ENCODE measurements at places on chromosomes 6 and 20.
A peak's percentile ranks its signal among the peaks of the same experiment; 100 is the strongest.

- no peak for DNase-seq
Measured at GRCh38 chr20:45836841-45837240, 3.2 kb downstream of the SNX21 start.

GRCh38 chr20:42098418-42098817 lies 480.2 kb upstream of the CHD6 start:
- DNase-seq: no peak

DNA sequence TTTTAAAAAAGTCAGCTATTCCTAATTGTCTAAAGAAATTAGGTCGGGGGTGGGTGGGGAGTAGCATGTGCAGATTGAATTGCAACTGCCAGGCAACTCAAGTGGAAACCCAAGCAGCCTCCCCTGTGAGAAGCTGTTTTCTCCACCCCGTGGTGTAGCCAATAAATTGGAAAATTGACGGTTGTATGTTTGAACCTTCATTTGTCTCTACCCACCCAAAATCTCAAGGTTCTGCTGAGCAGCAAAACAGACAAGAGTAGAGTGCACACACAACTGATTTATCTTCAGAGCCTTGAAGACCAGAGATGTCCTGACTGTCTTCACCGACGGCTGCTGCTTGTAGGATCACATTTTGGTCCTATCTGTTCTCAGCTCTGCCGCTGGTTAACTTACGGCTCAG lies 88.5 kb downstream of the DTD1 start:
- no peak for DNase-seq

DNA sequence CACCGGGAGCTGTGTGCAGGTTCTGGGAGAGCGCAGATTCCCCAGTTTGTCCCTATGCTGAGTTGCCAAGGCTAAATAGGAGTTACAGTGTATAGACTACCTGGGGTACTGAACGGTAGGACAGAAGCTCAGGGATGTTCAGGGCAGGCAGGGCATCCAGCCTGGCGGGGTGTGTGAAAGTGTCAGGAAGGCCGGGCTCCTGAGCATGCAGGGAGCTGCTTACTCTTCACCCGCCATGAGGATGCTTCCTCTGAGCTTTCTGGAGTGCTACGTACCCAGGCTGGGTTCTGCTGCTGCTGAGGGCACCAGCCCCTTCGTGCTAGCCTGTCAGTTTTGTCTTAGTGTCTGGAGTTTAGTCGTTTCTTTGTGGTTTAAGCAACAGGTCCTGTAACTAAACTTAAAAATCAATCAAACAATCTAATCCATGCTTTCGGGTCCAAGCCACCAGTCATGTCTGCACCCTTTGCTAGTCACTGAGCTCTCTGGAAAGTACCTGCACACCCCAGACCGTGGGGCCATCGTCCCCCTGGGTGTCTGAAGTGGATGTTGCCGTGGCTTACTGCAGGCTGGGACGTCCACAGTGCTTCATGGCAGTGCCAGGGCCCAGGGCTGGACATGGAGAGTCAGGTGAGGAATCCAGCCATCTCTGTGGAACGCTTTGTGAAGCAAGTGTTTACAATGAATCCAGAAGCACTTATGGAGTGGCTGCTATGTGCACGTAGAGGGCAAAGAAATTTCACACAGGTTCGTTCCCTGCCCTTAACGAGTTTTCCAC lies 220.3 kb upstream of the SNX9 start:
- DNase-seq: no peak

GRCh38 chr6:12296255-12296573 lies 6.1 kb downstream of the EDN1 start:
- DNase-seq: no peak

DNA sequence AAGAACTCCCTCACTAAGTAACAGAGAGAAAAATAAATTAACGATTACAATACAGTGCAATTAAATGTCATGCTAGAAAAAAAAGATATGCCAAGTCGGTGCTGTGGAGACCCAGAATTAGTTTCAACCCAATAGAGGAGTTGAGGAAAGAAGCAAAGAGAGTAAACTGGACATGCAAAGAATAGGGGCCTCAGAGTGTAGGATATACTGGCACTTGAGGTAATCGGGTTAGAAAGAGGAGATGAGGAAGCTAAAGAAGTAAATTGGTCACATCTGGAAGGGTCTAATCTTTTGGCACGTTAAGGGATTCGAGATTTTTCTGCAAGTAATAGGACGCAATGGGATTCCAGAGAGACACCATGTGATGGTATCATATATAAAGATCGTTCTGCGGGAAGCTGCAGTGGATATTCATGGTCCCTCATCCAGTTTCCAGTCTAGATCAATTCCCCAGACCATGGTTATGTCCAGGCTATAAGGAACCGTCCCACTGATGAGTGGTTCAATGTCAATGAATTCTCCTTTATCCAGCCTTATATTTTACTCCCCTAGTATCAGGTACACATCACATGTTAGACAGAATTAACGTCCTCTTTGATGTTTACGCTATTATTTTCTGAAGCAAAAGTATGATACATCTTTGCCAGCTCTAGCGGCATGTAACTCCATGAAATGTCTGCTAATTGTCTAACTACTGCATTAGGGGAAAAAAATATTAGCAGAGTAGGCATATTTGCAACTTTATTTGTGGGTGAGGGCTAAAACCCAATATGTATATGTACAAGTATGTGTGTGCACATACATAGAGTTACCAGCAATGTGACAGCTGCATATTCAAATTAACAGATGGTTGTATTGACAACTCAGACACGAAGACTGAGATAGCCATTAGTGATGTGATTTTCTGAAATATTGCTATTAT lies 1.1 kb upstream of the TBC1D32 start:
- DNase-seq: no peak

DNA sequence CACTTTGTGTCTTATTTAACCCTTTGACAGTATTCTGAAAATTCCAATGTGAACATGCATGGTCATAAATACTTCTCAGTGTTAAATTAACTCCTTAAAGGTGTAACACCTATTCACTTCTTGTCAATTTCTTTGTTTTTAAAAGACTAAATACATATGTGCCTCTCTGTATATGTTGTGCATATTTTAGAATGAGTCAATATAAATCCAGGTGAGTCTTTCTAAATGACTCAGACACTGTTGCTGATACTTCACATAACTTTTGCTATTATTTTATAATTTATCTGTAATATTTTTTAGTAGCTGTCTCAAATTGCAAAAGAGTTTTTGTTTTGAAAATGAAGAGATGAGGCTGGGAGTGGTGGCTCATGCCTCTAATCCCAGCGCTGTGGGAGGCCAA lies 36.0 kb downstream of the TIAM2 start:
- no peak for DNase-seq

DNA sequence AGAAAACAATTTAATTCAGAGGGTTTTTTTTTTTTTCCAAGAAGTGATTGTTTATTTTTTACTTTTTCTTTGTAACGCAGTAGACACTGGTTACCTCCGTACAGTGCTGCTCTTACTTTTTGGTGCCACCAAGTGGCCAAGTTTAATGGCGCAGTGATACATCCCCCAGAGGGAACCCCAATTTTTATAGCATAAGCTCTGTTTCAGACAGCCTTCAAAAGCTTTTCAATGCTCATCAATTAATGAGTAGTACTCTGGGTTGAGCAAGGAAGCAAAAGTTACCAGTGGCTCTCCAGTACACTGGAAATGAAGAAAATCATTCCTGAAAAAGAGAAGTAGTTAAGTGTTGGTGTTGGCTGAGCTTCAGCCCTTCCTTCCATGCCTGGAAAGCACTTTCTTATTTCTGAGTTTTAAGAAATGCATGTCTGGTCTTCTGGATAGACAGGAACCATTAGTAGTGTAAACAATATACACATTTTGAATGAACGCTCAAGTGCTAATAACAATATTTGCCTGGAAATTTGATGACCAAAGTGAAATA lies 129.1 kb upstream of the SMLR1 start:
- peak; percentile 44 for DNase-seq

DNA sequence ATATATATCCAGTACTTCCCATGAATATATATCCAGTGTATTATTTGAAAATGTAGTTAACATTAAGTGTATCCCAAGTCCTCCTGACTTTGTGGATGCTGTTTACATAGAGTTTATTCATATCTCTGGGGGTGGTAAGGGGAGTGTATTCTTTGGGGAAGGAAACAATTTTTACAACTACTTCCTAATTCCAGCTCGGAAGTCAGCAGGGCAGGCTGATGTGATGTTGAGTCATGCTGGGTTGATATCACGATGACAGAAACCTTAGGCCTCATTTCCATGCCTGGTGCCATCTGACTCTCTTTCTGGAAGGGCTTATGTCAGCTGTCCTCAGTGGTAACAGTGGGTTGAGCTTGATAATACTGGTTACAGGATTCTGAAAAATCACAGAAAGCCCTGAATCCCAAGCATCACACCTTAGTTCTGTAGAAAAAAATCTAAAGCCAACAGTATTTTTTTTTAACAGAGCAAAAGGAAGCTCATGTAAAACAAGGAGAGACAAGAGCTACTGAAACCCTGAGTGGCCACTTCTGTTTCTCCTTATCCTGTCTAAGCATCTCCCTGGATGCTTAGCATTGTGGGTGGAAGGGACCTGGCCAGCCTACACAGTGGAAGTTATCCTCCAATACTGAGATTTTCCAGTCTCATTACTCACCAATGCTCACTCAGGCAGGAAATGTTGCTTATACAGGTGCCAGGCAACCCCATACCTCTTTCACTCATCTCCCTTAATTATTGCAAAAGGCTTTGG lies 75.2 kb upstream of the IYD start:
- no peak for DNase-seq

DNA sequence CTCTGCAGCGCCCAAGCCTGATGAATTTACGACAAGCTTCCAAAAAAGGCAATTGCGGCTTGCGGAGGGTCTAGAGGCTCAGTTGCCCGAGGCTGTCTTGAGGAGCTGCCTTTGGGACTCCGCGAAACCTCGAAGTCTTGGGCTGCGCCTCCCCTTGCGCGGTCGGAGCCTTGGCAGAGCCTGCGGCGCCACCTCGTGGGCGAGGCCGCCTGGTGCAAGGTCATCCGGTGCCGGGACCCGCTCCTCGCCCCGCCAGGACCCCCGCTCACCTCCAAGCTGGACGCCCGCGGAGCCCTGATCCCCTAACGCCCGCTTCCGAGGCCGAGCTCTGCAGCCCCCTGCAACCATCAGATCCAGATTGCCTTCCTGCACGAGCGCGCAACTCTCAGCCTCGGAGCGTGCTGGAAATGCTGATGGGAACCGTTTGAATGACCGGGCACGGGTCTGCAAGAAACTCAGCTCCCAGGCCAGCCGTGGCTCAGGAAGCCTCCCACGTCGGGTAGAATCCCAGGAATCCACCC lies 14.9 kb upstream of the FAM210B start:
- DNase-seq: no peak

DNA sequence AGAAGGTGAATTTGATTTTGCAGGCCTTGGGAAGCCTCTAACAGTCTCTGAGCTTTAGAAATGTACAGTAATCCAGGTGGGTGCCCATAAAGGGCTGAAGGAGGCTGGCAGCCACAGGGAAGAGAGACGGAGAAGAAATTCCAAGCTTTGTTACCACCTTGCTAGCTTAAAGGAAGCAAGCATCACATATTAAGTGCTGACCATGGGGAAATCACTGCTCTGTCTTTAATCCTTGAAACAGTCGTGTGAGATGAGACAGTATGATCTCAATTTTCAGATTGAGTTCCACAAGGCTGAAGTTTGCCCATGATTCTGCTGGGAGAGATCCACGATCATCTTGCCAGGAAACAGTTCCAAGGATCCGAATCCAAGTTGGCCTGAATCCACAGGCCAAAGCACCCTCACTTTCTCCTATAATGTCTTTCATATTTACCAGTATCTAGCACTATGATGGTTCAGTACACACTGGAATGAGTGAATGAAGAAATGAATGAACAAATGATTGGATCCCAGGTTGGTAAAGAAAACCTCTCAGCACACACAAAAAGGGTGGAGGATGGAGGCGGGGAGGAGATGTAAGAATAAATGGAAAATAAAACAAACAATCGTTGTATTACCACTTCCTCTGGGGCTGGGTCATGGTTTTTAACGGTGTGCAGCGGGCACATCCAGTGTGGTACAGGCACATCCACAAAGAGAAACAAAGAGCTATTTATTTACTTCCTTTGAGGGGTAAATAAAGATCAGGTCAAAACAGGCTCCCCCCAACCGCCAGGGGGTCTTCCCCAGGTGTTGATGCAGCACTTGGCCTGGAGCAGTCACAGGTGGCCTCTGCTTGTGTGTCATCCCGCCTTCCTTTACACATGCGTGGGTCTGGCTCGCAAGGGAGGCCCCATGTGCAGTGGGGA lies 28.2 kb upstream of the TAF8 start:
- peak; percentile 56 for DNase-seq

- no peak for DNase-seq
Measured at GRCh38 chr6:45591890-45592289, 214.2 kb upstream of the SUPT3H start.

GRCh38 chr6:9927275-9927674 lies 487.6 kb downstream of the TFAP2A start:
- DNase-seq: no peak

DNA sequence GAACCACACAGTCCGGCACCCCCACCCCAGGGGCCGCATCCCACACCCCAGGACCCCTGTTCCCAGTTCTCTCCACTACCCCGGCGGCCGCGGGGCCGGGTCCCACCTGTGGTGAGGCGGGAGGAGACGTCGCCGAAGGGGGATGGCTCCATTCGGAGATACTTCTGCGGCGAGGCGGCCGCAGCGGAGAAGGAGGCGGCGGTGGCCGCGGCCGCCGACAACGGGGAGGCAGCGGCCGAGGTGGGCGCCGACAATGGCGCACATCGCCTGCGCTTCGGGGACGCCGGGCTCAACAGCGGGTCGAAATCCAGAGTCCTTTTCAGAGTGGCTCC lies 723 bp downstream of the AKIRIN2 start:
- DNase-seq: no peak

DNA sequence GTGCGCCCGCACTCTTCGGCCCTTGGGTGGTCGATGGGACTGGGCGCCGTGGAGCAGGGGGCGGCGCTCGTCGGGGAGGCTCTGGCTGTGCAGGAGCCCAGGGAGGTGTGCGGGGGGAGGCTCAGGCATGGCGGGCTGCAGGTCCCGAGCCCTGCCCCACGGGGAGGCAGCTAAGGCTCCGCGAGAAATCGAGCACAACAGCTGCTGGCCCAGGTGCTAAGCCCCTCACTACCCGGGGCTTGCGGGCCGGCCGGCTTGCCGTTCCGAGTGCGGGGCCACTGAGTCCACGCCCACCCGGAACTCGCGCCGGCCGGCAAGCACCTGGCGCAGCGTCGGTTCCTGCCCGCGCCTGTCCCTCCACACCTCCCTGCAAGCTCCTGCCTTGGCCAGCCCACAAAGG lies 462.3 kb upstream of the JARID2 start:
- no peak for DNase-seq

Measured in stimulated activated CD4-positive, alpha-beta T cell treated with anti-CD3 and anti-CD28 coated beads, Interleukin-2, amount 100 ng/mL, for 4 hours (primary cell).